Occipital lobe (tissue), 3 donors: ENCODE measurements at places on chromosomes 12 and 14.

GRCh38 chr12:104243971-104244370 is 28.4 kb downstream of the TXNRD1 start:
- no peak for DNase-seq

GRCh38 chr12:94863321-94864035 is 140.0 kb downstream of the NDUFA12 start:
- no peak for DNase-seq

GRCh38 chr12:6238875-6239274 is 38.7 kb downstream of the CD9 start:
- no peak for DNase-seq

- DNase-seq, result no peak
Measured at GRCh38 chr14:77185093-77185465, 3.5 kb downstream of the TMEM63C start.

DNA sequence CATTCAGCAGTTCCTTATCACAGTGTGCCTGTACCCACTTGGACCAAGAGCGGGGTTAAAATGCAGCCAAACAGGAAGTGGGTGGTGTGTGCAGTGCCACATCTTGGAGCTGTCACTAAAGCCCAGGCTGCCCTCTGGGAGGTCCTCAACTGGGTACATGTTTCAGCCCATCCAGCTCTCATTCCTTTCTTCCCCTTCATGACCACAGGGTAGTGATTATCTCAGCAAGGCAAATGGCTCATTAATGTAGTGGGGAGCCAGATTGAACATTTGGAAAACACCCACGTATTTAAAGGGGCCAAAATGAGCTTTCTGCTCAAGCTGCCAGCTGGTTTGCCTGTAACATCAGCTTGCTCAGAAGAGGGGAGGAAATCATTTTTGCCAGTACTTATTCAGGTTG is 210.8 kb upstream of the BTG1 start:
- no peak for DNase-seq

DNA sequence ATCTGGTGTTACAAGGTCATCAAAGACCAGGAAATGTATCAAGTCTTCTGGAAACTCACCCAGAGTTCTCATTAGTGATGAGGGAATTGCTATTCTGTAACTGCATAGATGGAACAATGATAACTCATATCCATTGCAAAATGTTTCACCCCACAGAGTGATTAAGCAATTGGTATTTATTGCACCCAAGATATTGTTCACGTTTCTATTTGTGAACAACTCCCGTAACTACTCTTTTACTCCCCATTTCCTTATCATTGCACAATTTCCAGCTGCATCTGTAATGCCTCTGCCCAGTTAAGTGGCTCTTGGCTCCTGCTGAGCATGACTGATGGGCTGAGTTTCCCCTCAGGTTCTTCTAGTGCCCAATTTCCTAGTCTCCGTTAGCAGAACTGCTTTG is 108.7 kb upstream of the PRICKLE1 start:
- no peak for DNase-seq

GRCh38 chr12:50627491-50627890 is 122.7 kb downstream of the DIP2B start:
- DNase-seq, result no peak

DNA sequence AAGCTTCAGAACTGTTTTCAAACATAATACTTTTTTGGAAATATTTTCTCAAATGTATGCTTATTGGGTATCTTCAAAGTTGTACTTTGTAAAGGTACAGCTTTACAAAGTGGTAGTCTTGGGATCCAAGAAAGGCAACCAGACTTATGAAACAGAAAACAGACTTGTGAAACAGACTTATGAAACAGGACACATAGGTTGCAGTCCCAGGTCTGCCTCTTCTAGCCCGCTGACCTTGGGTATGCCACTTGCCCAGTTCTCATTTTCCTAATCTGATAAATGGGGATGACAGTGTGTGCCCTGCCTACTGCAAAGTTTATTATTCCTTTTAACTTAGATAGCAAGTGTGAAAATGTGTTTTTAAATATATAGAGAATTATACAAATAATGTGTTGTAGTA is 114.3 kb downstream of the KICS2 start:
- DNase-seq, result no peak

DNA sequence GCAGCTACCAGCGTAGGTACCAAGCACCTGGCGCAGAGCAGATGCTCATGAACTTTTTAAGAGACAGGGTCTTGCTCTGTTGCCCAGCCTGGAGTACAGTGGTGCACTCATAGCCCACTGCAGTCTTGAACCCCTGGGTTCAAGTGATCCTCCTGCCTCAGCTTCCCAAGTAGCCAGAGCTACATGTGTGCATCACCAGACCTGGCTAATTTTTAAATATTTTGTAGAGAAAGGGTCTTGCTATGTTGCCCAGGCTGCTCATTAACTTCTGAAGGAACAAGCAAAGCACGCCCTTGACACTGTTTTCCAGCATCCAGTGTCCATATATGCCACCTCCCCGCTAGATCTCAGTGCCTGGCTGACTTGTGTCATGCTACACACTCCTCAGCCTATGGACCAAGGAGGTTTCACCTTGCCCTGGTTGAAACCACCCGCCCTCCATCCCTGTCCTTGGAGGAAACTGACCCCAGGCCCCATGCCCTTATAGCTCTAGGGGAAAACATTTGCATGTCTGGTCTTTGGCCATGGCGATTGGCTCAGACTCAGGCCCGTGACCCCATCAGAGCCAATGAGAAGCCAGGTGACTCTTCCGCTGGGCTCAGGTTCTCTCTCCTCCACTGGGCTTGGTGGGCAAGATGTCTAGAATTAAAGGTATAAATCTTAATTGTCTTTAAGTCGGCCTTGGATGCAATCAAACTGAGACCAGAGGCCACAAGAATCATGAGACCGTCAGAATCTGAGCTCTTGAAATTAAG is 26.3 kb downstream of the TESC start:
- DNase-seq, result no peak

- no peak for DNase-seq
Measured at GRCh38 chr14:21541413-21542074, 15.4 kb upstream of the SALL2 start.

- no peak for DNase-seq
Measured at GRCh38 chr12:56103066-56103711, 1.2 kb upstream of the PA2G4 start.

GRCh38 chr14:76352639-76353281 is 23.2 kb upstream of the ESRRB start:
- no peak for DNase-seq

- DNase-seq, result no peak
Measured at GRCh38 chr14:27727251-27727770, 1039.3 kb upstream of the FOXG1 start.

DNA sequence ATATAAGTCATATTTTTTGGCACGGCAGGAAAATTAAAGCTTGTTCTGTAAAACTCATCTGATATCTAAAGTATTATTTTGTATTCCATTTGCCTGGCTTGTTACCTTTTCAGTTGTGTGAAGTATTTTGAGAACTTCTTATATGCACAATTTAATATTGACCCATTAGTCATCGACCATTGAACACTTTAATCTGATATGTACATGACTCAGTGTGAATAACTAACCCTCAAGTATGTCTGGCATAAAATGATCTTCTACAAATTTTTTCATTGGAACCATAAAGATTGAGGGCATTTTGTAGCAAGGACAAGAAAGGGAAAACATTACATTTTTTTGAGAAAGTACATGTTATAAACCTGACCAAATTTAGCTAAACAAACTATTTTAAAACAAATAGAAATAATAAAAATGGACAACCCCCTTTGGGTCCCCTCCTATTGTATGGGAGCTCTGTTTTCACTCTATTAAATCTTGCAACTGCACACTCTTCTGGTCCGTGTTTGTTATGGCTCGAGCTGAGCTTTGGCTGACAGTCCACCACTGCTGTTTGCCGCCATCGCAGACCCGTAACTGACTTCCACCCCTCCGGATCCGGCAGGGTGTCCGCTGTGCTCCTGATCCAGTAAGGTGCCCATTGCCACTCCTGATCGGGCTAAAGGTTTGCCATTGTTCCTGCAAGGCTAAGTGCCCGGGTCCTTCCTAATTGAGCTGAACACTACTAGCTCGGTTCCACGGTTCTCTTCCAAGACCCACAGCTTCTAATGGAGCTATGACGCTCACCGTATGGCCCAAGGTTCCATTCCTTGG is 118.8 kb downstream of the SLC6A15 start:
- DNase-seq, result no peak

- no peak for DNase-seq
Measured at GRCh38 chr12:63752841-63753240, 26.9 kb upstream of the RXYLT1 start.

DNA sequence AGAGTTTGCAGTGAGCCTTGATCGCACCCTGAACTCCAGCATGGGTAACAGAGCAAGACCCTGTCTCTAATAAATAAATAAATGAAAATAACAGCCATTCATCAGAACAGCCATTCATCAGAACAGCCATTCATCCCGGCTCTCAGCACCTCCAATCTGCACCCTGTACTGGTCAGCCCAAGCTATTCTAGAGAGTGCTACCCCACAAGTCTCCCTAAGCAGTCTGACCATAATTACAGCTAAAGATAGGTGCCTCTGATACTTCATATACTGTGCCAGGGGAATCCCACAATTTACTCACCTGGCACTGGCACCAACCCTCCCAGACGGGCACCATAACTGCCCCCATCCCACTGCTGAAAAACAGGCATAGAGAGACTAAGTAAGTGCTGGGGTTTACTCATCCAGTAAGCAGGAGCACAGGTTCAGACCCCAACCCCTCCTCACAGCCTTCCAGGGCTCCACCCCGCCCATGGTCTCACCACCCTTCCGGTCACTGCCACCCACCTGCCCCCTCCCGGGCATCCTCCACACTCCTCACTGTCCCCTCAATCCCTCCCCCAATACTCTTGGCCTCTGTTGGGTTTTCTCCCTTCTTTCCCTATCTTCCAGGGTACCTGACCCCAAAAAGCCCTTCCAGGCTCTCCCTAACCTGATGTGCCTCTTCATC is 15.2 kb upstream of the EIF5 start:
- no peak for DNase-seq

DNA sequence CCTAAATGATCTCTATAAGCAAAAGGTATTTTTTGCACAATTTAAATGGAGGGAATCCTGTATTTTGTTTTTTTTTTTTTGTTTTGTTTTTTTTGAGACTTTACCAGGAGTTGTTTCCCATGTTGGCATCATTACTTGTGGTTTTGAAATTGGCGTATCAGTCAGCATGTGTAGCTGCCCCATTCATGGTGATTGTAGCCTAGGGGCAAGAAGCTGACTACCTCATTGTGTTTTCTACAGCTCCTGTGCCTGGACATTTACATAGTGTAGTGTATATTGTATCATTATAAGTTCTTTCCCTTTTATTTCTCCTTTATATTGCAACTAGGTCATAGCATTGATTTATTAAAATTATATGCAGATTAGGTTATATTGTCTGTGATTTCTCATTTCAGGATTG is 24.5 kb downstream of the SAMD4A start:
- no peak for DNase-seq

- DNase-seq, result no peak
Measured at GRCh38 chr12:102735104-102735503, 181.9 kb downstream of the PAH start.

DNA sequence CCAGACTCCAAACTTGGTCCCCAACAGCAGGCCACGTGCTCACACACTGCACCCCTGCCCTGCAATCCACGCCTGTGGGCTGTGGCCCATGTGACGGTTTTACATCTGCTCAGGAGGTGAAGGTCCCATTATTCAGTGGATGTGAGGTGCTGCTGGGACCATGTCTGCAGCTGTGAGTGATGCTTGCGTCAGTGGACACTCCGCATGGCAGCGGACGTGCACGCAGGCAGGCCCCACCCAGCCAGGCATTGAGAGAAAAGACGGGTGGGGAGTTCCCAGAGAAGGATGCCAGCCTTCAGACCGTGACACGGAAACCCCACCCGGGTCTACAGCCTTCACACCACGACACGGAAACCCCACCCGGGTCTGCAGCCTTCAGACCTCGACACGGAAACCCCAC is 67.6 kb downstream of the NOC4L start:
- no peak for DNase-seq

GRCh38 chr12:90473831-90474230 is 481.1 kb downstream of the CCER1 start:
- DNase-seq, result no peak

GRCh38 chr14:50001151-50001998 is 108.5 kb downstream of the ARF6 start:
- DNase-seq, result no peak

GRCh38 chr12:131919051-131919347 is 10.1 kb upstream of the PUS1 start:
- no peak for DNase-seq

GRCh38 chr14:84040101-84040500 is 1489.8 kb upstream of the FLRT2 start:
- DNase-seq, result no peak

DNA sequence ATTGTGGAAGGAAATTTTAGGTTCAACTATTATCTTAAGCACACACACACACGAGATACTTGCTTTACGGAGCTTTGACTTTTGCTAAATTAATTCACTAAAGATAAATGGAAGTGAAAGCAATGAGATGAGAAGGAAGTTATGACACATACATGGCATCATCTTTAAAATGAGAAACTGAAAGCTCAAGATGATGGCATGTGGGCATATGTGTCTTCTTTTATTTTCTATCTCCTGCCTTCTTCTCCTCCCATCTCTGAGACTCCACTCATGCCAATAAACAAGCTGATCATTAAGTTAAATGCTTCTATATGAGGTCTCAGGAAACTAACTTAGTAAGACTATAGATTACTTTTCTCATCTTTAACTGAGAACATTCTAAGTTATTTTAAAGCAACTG is 216.7 kb downstream of the MED13L start:
- no peak for DNase-seq

GRCh38 chr14:95440951-95441350 is 75.5 kb downstream of the SYNE3 start:
- DNase-seq, result no peak

DNA sequence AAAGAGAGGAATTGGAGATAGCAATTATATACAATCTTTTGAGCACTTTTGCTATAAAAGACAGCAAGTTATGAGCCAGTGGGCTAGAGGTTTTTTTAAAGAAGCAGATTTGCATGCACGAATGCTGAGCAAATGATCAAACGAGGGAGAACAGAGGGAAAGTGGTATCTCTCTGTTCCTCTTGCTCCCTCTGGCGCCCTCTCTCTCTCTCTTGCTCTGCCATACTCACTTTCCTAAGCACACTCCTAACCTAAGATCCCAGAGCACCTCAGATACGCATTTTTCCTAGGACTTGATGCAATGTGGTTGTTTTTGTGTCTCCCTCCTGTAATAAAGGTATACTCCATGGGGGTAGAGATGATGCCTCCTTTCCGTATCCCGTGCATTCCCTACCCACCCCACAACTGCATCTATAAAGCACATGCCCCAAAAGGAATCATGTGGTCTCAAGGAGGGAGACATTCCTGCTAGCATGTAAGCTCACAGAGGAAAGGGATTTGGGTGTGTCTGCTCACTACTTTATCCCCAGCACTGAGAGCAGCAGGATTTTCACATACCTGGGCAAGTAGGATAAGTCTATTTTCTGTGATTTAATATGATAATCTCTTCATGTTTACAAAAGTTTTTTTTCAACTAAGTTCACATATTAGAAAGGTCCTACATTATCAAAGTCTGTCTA is 270.2 kb downstream of the SSPN start:
- DNase-seq, result no peak
